Fibroblast of skin of right biceps (primary cell): ENCODE measurements at places on chromosomes 5 and 9.

DNA sequence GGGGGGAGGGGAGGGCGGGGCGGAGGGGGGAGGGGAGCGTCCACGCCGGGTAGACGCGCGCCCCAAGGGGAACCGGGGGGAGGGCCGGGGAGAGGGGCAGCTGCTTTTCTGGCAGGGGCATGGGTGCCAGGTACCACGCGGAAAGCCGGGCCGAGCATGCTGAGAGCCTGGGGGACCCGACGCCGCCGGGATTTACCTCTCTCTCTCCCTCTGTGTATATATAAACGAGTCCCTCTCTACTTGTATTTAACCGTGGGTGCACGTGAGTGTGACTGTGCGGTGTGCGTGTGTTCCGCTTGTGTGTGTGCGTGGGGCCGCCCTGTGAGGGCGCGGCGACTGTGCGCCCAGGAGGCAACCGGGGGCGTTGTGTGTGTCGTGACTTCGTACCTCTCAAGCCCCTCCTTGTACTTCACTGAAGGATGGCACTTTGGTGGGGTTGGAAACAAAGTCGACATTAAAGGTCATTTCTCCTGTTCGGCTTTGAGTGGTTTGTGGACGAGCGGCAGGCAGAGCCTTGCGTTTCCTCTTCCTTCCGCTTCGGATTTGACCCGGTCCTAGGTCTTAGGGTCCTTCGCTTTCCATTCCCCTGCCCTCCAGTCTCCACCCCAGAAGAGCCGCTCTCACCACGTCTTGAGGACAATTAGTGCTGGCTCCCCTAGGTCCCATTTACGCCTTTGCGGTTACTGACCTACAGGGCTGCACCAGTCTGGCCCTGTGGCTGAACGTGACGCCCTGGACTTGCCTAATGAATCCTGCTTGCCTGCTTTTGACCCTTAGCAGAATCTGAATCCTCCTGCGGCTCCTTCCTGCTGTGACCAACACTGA, 36.2 kb upstream of the TTC1 start:
- DNase-seq: no peak

DNA sequence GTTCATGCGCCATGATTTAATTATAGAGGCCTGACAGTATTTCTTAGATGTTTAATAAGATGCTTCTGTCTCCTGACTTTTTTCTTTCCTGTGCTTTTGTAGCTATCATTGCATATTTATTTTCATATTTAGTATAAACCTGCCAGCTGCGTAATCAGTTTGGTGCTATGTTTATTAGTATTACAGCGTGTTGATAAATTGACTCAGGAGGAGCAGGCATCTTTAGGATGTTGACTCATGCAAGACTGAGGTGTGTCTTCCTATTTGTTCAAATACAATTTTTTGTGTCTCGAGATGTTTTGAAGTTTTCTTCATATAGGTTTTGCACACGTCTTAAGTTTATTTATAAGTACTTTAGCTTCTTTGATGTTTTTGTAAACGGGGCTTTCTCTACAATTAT, 35.9 kb upstream of the EXOC3 start:
- DNase-seq: no peak

DNA sequence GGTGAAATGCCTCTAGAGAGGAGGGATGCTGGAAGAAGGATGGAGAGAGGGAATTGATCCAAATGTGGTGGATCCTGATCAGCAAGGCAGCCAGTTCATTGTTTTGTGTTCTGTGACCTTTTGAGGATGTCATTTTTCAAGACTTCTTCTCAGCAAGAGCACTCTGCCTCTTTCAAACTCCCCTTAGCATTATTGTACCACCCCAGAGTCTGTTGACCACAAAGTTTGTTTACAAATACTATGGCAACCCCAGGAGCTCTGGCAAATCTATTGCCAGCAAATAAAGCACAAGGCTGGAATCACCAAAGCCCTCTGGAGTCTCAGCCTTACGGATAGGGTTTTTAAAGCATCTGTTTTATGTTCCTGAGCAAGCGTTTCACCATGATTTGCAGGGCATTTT, 76.2 kb upstream of the SLC1A3 start:
- DNase-seq: no peak

DNA sequence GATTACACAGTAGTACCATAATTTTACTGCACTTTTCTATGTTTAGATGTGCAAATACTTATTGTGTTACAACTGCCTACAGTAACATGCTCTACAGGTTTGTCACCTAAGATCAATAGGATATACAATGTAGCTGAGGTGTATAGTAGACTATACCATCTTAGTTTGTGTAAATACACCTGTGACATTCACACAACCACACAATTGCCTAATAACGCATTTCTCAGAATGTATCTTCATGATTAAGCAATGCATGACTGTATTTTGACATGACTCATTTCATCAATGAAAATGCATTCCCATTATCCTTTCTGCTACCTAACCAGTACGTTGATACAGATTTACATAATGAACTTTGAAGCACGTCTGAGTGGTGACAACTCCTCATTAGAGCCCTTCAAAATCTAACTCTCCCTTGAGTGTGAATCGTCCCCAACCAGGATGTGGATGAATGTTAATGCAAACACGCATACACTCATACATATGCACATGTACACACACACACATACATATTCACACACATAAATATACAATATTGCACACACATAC, 28.4 kb downstream of the GZMK start:
- no peak for DNase-seq

GRCh38 chr9:105662184-105663104, at the start of gene TAL2:
Gene TAL2 (plus strand): TSS chr9:105662457. CDS start chr9:105662497, 40 bp downstream.
- DNase-seq: no peak

GRCh38 chr9:91334053-91334452, 27.7 kb downstream of the AUH start:
- peak; percentile 33 for DNase-seq

GRCh38 chr5:32990593-32991420, 279.7 kb downstream of the NPR3 start:
- DNase-seq: no peak

GRCh38 chr9:96460882-96461281, 10.9 kb downstream of the HABP4 start:
- peak; percentile 72 for DNase-seq

DNA sequence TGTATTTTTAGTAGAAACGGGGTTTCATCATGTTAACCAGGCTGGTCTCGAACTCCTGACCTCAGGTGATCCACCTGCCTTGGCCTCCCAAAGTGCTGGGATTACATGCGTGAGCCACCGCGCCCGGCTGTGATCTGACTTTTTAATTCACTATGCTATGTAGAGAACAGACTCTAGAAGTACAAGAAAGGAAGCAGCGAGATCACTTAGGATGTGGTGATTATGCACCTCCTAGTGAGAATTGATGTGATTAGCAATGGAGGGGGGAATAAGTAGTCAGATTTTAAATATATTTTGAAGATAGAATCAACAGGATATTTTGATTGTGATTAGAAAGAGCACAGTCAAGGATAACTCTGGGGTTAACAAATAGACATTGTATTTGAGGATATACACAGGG, 36.3 kb downstream of the GAPVD1 start:
- no peak for DNase-seq

DNA sequence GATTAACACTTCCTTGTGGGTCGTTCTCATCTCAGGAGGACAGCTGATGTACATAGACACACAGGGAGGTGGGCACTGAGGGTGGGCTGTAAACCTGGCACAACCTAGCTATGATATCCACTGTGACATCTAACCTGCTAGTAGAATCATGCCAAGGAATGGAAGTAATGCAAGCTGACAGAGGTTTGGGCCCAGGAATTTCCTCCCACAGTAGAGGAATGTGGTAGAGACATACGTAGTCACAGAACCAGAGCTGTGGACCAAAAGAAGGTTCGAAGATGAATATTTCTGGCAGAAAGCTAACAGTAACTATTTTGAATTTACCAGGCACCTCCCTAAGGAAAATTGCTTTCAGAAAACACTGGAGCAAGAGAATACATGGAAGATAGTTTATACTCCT, 15.2 kb upstream of the DNAJC25 start:
- DNase-seq: no peak

GRCh38 chr9:89022902-89023301, 31.6 kb downstream of the S1PR3 start:
- DNase-seq: peak; percentile 66

DNA sequence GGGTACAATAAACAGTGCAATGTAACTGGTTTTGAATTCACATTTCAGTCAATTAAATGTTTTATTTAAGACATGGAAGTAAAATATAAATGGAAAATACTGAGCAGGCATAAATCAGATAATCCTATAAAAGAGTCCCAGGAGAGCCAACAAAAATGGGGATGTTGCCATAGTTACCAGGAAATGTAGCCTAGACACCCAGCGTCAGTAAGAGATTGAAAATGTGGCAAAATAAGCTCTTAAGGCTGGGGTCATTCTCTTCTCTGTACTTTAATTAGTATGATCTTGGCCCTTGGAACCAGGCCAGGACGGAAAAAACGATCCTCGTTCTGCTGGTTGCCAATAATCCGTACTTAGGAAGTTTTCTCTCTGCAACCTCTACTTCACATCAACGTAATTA, 18.9 kb upstream of the RASEF start:
- no peak for DNase-seq
